ENCODE measurements at places on chromosomes 13 and 19.

DNA sequence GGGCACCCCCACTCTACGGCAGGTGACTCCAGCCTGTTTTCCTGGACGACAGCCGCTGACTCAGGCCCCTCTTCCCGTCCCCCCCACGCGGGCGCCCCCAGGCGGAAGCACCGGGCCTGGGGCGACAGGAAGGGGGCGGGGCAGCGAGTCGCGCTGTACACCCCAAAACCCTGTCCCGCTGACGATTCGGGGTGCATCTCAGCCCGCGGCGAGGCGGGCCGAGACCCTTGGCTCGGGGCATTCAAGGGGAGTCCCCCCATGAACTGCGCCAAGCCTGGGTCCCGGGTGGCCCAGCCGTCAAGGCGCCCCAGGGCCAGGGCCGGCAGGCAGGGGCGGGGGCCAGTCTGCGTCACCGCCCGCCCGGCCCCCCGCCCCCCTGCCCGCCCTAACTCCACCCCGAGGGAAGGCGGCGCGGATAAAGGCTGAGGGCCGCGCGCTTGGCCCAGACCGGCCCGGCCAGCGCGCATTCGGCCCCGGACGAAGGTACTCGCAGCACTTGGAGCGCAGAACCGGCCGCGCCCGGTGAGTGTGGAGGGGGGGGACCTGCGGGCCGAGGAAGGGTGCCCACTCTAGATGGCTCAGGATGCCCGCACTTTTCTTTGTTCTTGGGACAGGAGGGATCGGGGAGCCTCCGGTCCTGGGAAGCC, at the start of gene MIDN:
TSS of gene MIDN (plus strand) at position 445 of the 647 bp plus-strand sequence. CDS start 1,714 bp downstream, outside the sequence.
- peak; percentile 65 for DNase-seq

DNA sequence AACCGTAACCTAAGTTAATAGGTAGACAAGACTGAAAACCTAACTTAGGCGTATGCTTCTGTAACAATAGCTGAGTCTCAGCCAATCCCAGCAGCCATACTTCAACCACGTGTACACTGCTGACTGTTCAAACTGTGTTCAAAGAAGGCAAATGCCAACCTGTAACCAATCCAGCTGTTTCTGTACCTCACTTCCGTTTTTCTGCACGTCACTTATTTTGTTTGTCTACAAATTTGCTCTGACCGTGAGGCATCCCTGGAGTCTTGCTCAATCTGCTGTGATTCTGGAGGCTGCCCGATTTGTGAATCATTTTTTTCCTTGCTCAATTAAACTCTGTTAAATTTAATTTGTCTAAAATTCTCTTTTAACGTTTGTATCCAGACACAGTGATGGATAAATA, 59.2 kb downstream of the EDNRB start:
- DNase-seq = no peak

- no peak for DNase-seq
Observed at GRCh38 chr13:51966186-51966585, 45.1 kb downstream of the ATP7B start.

- DNase-seq = no peak
Observed at GRCh38 chr13:85249151-85249550, 550.1 kb downstream of the SLITRK6 start.

DNA sequence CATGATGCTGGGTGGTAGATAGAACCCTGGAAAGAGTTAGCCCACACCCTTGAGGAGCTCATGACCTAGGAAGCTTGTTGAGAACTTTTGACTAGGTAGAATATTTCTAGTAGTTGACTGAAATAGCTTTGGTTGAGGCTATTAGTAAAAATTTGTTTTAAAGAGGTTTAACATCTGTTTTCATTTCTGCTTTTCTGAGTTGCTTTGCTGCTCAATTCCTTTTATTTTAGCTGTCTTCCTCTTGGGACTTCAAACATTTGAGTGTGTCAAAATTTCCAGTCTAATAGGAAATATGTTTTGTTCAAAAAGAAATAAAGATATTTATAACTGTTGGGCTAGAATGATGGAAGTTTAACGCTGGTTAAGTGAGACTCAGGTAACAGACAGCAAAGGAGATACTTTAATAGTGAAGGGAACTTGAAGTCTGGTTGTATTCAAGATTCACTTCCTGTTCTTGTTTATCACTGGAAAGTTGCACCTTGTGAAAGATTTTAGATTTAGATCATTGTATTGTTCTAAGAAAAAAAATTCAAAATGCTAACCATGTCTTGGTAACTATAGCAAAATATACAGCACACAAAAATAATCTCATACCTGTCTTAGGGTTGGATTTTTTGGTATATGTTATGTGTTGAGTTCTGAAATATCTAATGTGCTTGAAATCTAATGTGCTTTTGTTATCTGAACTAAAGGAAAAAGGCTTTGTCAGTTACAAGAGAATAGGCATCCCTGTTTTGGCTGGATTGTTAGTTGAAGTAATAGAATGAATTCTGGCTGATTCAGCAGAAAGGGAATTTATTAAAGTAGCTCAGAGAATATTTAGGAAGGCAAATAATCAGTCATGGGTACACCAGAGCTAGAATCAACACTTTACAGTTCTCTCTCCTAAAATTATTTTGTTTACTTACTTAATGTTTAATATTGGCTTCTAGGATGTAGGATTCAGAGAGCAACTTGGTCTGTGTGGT, 24.4 kb upstream of the GPR18 start:
- no peak for DNase-seq

- no peak for DNase-seq
Observed at GRCh38 chr13:28819046-28819730, 951 bp upstream of the MTUS2 start.

GRCh38 chr13:108680011-108680410, 50.6 kb downstream of the MYO16 start:
- DNase-seq = no peak

DNA sequence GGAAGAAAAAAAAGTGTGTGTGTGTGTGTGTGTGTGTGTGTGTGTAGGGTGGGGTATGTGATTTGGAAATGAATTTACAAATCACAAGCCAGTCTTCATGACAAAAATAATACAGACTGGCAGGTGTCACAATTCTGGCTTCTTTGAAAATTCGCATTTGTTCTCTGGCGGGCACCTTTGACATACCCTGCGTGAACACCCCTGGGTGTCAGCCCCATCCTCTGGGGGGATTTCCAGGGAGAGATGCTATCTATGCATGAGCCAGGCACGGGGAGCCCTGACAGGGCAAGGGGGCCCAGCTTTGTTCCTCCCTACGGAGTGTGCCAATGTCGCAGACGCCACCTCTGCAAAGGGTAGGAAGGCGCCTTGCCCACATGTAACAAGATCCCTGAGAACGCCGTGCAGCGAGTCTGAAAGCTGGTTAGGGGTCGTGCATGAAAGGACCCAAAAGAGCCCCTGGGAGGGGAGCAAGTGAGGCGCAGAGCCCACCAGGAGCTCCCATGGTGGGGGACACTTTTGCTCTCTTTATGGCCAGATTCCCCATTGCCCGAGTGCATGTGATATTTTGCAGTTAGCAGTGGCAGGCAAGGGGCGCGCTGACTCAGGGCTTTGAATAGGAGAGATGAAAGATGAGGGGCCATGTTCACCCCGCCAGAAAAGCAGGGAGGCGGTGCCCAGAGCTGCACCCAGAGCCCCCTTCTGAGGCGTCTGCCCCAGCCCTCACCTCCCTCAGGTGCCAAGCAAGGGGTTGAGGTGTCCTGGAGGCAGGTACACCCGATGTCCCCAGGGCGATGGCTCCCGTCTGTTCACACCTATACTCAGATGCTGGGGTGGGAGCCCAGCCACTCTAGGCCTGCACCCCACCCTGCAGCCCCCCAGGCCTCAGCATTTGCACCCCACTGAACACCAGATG, 45.3 kb downstream of the KLF2 start:
- DNase-seq = peak; percentile 61

DNA sequence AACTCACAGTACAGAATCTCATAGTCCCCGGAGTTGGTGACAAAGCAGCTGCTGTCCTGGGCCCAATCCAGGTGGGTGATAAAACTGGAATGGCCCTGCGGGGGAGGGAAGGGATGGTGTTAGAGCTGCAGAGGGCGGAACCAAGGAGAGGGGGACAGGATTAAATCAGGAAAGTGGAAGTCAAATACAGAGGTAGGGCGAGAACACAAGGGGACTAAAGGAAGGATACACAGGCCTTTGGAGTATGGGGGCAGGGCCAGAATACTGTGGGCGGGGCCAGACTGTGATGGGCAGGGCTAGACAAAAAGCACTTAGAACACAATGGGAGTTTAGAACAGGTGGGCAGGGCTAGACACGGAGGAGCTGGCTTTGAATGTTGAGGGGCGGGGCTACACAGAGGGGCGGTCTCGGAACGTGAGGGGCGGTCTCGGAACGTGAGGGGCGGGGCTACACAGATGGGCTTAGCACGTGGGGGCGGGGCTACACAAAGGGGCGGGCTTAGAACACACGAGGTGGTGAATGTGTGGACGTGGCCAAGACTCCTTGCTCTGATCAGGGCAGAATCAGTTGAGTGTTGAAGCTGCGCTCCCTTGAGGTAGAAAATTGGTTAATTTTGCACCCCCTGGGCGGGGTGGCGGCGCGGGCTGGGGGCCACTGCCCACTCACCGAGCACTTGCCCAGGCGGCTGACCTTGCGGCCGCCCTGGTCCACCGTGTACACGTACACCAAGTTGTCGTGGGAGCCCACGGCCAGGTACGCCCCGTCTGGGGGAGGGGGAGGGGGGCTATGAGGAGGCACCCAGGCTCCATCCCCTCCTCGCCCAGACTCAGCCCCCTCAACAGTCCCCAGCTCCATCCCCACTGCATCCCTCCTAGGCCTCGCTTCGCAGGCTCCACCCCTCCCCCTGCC, 14.0 kb upstream of the GPR4 start:
- peak; percentile 50 for DNase-seq

GRCh38 chr19:14475251-14476073, at the start of gene PTGER1:
TSS of gene PTGER1 (minus strand) at chr19:14475354. CDS start at chr19:14474320, 1,034 bp downstream.
- no peak for DNase-seq

- DNase-seq = no peak
Observed at GRCh38 chr13:60012488-60012887, 151.2 kb downstream of the DIAPH3 start.

GRCh38 chr19:53624771-53625545, 6.8 kb upstream of the DPRX start:
- no peak for DNase-seq

DNA sequence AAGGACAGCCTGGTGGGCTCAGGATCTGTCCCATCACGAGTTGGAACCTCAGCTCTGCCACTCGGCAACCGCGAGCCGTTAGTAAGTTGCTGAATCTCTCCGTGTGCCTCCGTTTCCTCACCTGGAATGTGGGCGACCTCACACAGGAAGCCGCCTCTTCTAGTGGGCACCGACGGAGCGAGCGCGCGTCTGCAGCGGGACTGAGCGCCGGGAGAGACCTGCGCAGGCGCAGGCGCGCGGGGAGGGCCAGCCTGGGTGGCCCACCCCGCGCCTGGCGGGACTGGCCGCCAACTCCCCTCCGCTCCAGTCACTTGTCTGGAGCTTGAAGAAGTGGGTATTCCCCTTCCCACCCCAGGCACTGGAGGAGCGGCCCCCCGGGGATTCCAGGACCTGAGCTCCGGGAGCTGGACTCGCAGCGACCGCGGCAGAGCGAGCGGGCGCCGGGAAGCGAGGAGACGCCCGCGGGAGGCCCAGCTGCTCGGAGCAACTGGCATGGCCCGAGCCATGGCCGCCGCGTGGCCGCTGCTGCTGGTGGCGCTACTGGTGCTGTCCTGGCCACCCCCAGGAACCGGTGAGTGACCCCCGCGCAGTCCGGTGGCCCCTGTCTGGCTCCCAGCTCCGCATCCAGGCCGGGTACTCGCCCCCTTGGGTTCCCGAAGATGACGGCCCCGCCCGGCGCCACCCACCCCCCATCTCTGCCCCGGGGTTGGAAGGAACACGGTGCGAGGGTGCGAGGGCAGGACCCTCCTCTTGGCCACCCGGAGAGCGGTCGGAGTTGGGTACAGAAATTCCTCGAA, at the start of gene PVR:
TSS of gene PVR (plus strand) at position 306 of the 797 bp plus-strand sequence. CDS start at position 493, 187 bp downstream.
- DNase-seq = no peak

DNA sequence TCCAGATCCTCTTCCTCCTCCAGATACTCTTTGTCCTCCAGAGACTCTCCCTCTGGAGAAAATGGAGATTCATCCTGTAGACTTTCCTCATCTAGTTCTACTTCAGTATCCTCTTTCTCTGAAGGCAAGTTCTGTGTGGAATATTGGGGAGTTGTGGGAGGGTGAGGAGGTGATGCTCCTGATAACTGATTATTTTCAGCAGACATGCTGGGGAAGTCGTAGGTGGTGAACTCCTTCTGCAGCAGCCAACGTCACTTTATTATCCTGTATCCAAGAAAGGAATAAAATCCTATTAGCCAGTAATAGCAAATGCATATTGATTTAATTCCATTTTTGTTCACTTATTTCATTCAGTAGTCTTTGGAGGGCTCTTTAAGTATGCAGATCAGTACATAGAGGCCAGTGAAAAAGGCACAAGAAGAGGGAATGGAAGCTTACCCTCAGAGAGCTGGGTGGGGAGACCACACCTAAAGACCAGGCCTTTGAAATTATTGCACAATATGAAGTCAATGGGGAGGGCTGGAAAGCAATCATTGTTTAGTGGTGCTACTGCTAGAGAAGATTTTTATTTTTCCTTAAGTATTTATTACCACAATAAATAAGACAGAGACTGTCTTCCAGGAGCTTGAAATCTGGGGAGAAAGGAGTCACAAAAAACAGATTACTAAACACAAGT, 18.6 kb downstream of the ERICH6B start:
- no peak for DNase-seq

DNA sequence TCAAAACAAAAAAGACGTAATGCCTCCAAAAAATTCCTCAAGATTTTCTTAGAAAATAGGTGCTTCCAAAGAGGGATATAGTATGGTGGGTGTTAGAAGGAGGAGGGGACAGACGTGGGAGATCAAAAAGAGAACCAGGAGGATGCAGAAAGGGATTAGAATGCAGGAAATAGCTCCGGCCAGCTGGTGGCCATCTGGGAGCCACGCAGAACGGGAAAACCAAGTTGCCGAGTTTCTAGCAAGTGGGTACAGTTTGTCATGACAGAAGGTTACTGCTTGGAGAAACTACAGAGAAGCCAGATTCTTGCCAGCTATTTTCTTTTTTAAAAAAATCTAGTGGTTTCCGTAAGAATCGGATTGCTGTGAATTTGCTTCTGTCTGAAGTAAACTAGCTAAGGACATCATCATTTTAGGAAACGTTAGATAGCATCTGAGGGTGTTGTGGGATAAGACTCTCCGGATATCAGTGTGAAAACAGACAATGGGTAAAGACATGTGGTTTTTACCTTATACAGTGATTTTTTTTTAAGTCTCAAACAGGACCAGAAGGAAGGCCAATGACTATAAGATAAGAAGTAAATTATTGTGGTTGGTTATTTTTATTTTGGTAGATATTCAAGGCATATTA, 104.9 kb downstream of the HSPH1 start:
- no peak for DNase-seq

DNA sequence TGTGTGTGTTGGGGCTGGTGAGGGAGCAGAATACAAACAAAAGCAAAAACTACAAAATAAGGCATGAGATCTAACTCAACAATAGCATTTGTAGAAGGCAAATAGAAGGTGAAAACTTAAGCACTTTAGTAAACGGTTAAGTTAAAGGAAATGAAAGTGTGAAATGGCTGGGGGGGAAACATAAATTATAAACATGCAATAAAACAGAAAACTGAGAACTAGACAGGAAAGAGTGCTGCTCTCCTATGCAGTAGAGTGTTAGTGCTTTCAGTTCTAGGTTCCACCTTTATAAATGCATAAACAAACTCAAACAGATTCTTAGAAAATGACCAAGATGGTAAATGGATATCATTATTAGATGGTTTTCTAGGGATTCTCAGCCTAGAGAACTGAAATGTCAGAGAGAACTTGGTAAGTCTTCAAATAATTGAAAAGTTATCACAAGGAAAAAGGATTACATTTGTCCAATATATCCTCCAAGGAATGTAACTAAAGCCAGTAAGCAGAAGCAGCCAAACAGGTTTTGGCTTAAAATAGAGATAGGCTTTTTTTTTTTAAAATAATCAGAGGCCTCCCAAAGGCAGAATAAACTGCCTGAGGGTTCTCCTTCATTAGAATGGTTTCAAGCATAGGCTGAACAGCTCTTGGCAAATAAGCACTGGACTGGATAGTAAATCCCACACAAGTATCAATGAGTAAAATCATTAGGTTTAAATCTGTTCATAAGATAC, 23.3 kb downstream of the RBM26 start:
- no peak for DNase-seq

Measured in activated effector memory CD4-positive, alpha-beta T cell treated with Interleukin-2 at 50 U/mL for 16 hours (primary cell).